ENCODE measurements at places on chromosomes 2 and 18.

DNA sequence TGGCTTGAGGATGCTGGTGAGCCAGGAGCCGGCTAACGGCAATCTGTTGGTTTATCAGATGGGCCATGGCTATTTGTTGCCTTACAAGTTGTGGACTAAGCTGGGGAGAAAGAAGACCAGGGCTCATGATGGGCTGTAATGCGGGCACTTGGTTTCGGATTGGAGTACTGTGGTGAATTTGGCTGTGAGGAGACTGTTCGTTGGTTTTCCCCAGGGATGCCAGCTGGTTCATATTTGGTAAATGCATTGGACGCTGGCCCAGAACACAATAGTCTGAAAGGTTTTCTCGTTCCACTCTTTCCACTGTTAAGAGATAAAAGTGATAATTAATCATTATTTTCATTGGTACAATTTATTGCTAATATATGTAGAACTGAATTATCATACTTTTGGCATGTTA is 108.9 kb downstream of the SATB2 start:
- no peaks in the 10 kb centered on the region for H3K4me1 ChIP-seq
- H3K36me3 ChIP-seq: no peaks in the 10 kb centered on the region
- no peak overlapping the region for H3K27ac ChIP-seq
- no peak overlapping the region for H3K4me3 ChIP-seq

DNA sequence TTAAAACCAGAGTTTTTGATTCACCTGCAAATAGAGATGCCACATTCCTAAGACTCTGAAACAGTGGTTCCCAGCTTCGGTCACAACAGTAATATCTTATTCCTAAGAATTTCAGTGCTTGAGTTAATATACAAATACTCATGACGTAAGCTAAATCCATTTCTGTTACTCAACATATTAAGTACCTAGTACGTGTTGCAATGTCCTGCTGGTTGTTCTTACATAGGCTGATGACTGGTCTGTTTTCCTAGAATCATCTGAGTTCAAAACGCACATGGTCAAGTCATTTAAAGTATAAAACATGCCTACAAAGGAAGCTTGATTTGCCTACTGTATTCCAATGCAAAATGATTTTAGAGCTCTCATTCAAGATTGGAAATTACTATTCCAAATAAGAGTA is 7.2 kb downstream of the NCL start:
- peaks cover 22% of the 10 kb centered on the region for H3K4me1 ChIP-seq
- no peak for DNase-seq
- no peaks in the 10 kb centered on the region for H3K27me3 ChIP-seq
- peaks cover 94% of the 10 kb centered on the region for H3K36me3 ChIP-seq
- no peak overlapping the region for H3K27ac ChIP-seq

DNA sequence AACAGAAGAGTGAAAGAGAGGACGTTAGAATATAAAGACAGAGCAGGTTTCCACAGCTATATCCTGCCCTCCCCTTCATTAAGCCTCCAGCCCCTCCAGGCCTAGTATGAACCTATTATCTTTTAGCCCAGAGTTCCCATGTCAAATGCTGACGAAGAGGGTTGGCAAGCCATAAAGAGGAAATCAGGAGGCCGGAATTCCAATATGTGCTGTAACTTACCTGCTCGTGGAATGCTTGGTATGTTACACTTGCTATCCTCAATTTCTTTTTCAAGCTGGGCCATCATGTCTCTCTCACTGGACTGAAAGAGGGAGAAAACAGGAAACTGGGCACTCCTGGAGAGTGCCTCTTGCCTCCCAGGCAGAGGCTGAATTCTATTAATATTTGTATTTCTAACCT is 264.1 kb downstream of the TRIB2 start:
- H3K27ac ChIP-seq: no peak overlapping the region
- H3K4me3 ChIP-seq: no peak overlapping the region
- no peak for DNase-seq
- no peaks in the 10 kb centered on the region for H3K36me3 ChIP-seq

DNA sequence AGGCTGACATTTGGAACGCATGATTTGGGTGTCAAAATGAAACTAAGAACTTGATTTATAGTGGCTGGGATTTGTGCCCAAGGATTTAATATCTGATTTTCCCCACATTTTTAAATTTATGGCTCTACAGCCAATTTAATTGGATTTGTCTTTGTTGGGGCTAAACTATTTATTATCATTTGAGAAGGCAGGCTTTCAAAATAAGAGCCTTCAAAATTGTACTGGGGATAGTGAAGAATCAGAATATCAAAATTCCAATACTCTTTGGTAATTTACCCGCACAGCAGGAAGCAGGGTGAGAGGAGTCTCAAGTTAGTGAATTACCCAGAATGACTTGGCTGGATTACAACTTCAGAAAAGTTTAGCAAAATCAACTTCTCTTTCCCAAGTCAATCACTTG is 278.1 kb downstream of the LRATD1 start:
- H3K36me3 ChIP-seq: no peaks in the 10 kb centered on the region
- H3K4me1 ChIP-seq: no peaks in the 10 kb centered on the region
- no peaks in the 10 kb centered on the region for H3K27me3 ChIP-seq
- no peak overlapping the region for H3K27ac ChIP-seq
- DNase-seq: no peak
